ENCODE measurements at places on chromosomes 4 and X.

- no peak for DNase-seq
Observed at GRCh38 chr4:171169396-171169795, 643.8 kb upstream of the GALNTL6 start.

DNA sequence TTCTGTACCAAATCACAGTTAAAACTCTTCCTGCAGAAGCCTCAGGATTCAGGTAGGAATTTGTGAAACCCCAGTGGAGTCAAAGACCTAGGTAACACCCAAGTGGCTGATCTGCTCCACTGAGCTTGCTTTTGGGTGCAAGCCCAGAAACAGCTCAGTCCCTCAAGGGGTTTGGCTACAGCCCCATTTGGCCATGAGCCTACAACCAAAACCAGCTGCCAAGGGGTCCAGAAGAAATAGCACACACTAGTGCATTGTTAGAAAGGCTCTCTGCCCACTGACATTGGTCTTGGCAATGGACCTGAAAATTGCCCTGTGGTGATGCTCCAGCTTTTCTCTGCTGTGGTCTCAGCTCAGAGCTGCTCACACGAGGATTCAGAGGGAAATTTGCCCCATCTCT lies 577.4 kb upstream of the INTU start:
- DNase-seq: no peak

DNA sequence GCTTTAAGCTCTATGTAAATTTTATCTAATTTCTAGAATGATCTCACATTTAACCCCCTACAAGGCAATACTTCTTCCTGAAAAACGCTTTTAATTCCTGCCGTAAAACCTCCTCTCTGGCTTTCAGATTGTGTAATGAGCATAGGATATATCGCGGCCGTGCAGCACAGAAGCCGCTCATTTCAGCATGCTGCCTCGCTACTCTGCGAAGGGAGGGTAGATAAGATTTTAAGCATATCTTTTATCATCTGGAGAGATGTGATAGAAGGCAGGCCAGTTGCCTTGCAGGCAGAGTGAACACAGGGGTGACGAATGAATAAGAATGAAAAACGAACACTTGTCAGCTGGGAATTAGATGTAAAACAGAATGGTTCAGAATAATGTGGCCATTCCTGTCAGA lies 265.5 kb downstream of the UNC5C start:
- DNase-seq: no peak

GRCh38 chr4:147840838-147841738 lies 109.2 kb downstream of the ARHGAP10 start:
- DNase-seq: no peak

GRCh38 chrX:10465254-10465653 lies 155.1 kb downstream of the MID1 start:
- DNase-seq: no peak

DNA sequence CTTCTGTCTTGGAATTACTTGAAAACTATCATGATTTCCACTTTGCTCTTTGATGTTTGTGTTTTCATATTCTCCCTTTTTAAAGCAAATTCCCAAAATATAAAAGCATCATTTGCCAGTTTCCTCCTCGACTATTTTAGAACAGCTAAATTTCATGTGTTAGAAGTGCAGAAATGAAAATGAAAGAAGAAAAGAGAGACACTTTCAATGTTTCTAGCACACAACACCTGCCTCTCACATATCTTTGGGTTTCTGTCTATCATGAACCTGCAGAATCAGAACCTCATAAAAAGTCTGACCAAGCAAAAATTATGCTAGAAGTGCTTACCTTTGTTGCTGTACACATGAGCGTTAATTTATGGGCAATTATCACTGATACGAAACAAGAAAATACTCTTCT lies 1.9 kb upstream of the NEUROG2 start:
- DNase-seq: no peak

DNA sequence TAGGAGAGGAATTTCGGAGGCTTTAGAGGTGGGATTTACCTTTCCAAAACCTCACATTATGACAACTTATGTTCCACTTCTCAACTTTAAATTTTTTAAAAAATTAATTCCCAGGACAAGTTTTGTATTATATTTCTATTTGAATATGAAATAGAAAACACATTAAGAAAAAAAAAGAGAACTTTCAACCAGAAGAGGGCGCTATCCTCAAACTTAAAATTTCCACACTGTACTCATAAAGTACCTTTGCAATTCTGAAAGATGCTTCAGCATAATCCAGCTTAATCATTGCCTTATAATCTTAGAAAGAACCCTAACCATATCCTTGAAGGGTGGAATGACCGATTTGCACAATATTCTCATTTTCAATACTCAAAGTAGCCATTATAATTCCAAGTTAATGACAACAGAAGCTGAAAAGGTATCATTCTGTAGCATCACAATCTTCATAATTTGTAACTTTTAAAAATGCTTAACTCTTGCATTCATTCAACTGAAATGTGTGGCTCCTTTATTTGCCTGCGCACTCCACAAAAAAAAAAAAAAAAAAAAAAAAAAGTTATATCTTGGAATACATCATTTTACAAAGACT lies 158.0 kb downstream of the KCNIP4 start:
- DNase-seq: no peak

DNA sequence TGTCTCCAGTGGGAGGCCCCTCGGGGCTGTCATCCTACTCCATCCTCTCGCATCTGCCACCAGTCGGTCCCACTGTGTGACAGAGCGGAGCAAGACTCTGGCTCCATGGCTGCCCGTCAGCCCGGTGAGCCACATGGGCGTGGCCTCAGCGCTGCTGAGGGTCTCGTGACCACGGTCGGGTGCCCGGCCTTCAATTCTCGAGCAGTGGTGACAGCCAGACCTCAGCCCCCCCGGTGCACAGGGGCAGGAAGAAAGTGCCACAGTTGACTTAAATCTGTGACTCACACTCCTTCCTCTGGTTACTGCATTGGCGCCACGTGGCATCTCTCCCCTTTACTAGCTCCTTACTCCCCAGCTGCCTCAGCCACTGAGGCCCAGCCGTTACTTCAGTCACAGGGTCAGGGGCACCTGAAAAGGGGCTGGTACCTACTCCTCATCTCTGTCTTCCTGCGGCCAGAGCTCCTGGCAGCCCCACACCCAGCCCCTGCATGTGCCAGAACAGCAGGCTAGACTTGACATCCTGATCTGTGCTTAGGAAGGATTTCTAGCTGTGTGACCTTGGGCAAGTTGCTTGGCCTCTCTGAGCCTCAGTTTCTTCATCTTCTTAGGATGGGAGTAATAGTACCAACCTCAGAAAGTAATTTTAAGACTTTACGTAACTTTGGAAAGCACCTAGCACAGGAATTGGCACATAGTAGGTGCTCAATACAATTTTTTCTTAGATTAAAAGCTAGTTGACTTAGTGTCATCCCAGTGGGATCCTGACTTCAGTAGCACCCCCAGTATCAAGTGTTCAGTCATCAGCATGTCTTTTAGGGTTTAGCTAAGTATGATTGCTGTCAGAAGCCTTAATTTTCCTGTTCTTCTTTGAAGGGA lies 66.1 kb downstream of the TNIP2 start:
- no peak for DNase-seq

DNA sequence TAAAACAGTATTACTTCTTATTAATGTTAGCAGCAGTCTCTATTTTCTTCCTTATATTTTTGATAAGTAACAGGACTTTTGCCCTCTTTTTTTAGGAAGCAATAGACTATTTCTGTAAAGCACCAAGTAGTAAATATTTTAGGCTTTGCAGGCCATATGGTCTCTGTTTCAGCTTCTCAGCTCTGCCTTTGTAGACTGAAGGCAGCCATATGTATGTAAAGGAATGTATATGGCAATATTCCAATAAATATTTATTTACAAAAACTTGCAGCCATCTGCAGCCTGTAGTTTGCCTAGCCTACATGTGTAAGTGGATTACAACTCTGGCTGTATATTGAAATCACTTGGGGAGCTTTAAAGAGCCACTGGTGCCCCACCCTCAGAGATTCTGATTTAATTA lies 15.0 kb downstream of the RADX start:
- DNase-seq: no peak

DNA sequence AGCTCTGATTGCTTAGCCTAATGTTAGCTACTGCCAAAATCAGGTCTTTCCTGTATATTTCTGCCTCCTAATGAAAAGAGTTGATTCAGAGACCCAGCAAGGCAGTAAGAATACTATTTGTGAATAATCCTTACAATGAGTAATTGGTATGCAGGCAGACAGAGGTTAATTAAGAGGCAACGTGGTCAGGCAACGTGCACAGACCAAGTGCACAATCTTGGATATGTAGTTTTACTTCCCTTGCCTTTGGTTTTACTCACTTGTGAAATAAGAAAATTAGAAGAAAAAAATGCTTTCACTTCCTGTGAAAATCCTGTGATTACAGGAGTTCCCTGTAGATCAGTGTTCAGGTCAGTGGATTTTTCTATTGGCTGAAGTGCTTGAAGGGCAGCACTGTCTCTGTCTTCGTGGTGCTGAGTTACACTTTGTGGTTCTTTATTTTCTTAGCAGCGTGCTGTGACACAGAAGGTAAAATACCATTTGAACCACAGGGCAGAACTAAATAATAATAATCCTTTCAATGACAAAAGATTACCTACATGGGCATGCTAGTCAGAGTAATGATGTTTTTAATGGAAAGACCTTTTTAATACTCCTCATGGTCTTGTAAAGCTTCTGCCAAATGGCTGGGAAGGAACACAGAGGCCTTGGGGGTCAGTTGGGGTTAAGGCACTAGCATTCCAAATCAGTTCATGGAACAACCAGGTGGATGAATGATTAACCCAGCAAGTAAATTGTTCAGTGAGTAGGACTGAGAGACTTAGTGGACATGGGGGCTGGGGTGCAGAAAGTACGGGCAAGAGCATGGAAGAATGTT lies 430.9 kb downstream of the MAPK10 start:
- no peak for DNase-seq

DNA sequence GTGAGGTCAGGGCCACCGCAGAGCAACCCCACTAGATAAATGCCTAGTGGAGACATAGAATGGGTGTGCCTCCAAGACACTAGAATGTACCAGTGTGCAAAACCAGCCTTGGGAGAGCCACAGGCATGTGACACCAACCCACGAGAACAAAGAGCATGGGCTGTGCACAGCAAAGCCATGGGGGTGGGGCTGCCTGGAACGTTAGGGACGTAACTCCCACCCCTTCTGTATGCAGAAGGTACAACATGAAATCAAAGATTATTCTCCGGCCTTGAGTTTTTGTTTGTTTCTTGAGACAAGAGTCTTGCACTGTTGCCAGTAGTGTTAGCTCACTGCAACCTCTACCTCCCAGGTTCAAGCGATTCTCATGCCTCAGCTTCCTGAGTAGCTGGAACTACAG lies 99.5 kb downstream of the MID1IP1 start:
- DNase-seq: no peak

GRCh38 chr4:156931267-156931666 lies 40.3 kb downstream of the PDGFC start:
- DNase-seq: peak; percentile 64

DNA sequence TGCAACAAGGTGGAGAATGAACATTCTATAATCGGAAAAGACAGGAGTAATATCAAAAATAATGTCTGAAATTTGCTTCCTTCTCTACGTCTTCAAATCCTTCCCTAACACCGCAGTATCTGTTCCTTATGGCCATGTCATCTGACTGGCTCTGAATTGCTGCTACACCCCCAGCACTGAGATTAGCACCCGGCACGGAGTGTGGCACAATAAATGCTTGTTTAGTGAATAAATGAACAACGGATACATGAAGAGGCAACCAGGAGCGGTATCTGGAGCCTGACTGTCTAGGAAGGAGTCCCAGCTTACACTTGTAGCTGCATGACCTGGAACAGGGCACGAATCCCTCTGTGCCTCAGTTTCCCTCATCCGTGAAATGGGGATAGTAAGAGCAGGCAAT lies 164.3 kb downstream of the AFAP1 start:
- no peak for DNase-seq

DNA sequence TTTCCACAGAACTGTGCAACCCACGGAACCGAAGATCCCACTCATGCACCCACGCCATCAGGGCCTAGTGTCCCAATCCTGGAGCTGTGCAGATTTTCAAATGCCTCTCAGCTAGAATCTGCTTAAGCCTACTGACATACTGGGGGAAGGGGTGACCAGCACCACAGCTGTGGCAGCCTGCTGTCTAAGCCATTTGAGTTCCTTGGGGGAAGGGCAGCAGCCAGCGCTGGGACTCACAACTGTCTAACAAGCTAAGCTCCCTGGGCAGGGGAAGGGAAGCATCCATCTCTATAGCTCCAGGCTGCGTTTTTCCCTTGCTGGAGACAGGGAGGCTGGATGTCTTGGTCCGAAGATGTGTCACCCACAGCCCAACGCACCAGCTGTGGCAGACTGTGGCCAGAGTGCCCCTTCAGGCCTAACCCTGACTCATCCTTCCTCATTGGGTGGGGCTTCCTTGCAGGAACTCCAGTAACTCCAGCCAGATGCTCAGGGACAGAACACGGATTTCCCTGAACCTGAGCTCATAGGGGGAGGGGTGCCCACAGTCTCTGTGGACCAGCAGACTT lies 194.8 kb downstream of the CHRDL1 start:
- peak; percentile 46 for DNase-seq

All from HS-5 (cell line).